Sigmoid colon (tissue), 7 donors: ENCODE measurements at places on chromosomes 16 and 17. TPM values are rescaled to one million over a fixed set of nuclear protein-coding genes. Genes with fewer than 3 reads are reported as not detected.

DNA sequence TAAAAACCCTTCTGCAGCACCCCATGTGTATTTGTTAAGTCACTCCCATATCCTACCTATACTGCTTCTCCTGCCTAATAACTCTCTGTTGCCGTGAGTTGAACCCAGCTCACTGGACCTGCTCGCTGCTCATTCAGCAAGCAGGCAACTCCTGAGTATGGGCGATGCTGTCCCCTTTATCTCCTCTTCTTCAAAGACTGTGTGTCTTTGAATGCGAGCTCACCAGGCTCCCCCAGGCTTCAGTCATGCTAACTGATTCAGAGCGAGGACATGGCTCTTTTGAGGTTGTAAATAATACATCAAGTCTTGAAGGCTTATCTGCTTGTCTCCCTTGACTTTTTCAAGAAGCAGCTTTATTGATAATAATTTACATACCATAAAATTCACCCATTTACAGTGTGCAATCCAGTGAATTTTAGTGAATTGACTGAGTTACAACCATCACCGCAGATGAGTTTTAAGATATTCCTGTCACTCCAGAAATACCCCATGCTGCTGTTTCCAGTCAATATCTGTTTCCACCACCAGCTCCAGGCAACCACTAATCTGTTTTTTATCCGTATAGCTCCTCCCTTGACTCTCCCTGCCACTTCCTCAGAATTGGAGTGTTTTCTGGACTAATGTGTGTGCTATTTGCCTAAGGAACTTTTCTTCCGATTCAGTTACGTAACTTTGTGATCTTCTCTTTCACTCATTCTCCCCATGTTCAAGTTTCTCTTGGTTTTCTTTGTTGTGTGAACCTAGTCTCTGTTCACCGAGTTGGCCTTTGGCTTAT lies 132.2 kb downstream of the SPECC1 start:
- DNase-seq, result no peak

DNA sequence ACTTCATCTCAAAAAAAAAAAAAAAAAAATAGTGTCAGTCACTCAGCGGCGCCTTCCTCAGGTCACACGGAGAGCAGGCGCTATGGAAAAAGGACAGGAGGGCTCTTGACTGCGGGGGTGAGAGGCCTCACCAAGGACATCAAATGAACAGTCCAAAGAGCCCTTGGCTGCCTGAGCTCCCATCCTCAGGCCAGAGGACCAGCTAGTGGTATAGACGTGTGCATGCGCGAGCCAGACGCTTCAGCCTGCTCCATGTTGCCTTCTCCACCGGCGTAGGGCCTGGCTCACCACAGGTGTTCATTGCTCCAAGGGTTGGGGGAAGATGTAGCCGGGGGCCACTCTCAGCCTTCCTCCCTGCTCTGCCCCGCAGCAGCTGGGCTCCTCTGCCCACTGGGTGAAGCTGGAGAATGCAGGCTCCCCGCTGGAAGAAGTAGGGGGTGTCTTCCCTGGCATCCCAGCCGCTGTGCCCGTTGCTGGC lies 65.8 kb upstream of the PLCG2 start:
- DNase-seq, result no peak

DNA sequence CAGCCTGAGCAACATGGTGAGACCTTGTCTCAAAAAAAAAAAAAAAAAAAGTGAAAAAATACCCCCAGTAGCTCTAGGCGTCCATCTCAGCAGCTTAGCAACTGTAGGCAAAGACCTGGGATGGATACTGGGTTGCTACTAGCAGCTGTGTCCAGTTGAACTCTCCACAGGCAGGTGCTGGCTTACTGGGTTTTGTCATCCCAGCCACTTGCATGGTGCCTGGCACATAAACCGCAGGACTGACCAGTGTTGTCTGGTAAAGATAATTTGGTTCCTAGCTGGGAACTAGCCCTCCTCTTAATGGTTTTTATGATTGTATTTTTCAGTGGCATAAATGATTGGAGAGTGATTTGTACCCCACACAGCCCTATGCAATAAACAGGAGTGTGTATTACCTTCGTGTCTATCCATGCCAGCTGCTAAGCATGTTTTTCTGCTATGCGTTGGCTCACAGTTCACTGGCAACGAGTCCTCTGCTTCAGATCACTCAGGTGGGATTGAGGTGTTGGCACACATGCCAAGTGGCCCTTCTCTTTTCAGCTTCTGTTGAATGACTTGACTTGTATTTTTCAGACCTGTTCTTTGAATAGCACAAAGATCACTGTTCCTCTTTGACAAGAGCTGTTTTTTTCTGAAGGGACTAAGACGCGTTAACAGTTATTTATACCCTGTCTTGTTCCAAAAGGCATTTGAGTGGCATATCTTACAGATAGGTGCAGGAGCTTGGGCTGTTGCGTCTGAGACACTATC lies 352.9 kb downstream of the SNX29 start:
- DNase-seq, result no peak

DNA sequence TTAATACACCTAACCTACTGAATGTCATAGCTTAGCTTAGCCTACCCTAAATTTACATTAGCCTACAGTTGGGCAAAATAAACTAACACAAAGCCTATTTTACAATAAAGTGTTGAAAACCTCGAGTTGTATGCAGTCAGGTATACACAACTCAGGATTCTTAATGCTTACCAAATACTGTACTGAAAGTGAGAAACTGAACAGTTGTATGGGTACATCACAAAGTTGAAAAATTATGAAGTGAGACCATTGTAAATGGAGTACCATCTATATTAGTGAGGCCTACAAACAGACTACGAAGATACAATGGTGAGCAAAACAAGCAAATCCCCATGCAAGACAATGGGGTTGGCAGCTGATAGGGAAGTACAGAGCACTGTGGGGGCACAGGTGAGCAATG lies 79.7 kb downstream of the VAT1L start:
- no peak for DNase-seq

- no peak for DNase-seq
Measured at GRCh38 chr17:78148286-78149016, 2.3 kb downstream of the C17orf99 start.

GRCh38 chr17:80585890-80586845 lies 41.5 kb downstream of the RPTOR start:
- no peak for DNase-seq

GRCh38 chr17:4573669-4574068 lies 10.7 kb upstream of the SMTNL2 start:
- DNase-seq, result no peak

- no peak for DNase-seq
Measured at GRCh38 chr16:69003500-69003899, 102.0 kb upstream of the HAS3 start.

DLX3 gene
- 0.07 TPM for polyA plus RNA-seq
